ENCODE measurements at places on chromosomes 2 and 18. TPM values are rescaled to one million over a fixed set of nuclear protein-coding genes. Genes with fewer than 3 reads are reported as not detected.

Gene HOXD9
- total RNA-seq: 2.3 TPM

Gene CTLA4
- not detected for total RNA-seq

Gene CNNM3
- total RNA-seq: 6.3 TPM

Gene TAF4B
- 1.3 TPM for total RNA-seq

Gene GYPC
- 20.0 TPM for total RNA-seq

Gene C18orf32
- total RNA-seq: 32.2 TPM

Gene ONECUT2
- total RNA-seq: 0.25 TPM

Gene ZNF521
- 7.5 TPM for total RNA-seq

GRCh38 chr2:145587922-145588321, 1068.0 kb upstream of the ZEB2 start:
- no peak for DNase-seq

- no peak for DNase-seq
Measured at GRCh38 chr2:160053946-160054345, 8.5 kb downstream of the PLA2R1 start.

DNA sequence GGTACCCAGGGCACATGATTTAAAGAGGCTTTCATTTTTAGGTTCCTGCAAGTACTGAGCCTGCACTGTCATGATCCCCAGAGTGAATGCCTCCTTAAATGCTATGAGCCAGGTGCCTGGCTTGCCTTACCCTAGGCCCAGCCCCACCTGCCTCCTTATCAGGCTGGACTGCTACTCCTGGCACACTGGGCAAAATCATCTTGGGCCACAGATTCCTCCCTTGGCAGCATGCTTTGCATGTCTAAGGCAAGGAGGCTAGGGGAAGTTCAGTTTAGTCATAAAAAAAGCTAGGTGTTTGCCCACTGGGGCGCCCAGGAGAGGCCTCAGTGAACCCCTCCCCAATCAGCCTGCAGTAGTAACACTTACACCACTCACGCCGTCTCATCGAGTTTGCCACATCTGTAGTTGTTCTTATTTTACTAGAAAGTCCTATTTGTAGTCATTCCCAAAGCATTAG, 45.1 kb downstream of the LBH start:
- DNase-seq: no peak

- no peak for DNase-seq
Measured at GRCh38 chr2:39571111-39571731, 94.5 kb upstream of the TMEM178A start.

- DNase-seq: no peak
Measured at GRCh38 chr2:96870626-96871255, 861 bp upstream of the SEMA4C start.

- DNase-seq: no peak
Measured at GRCh38 chr2:122023059-122023864, 267.8 kb downstream of the TSN start.

DNA sequence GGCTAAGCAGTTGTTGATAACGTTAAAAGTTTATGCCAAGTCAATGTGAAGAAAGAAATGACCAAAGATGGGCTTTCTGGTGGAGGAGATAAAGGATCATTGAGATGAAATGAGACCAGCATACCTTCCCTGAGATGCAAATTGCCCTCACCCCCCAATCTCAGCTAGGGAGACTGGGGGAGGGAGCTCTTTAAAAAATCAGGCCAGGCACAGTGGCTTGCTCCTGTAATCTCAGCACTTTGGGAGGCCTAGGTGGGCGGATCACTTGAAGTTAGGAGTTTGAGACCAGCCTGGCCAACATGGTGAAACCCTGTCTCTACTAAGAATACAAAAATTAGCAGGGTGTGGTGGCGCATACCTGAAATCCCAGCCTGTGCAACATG, 30.9 kb upstream of the KCMF1 start:
- DNase-seq: no peak

DNA sequence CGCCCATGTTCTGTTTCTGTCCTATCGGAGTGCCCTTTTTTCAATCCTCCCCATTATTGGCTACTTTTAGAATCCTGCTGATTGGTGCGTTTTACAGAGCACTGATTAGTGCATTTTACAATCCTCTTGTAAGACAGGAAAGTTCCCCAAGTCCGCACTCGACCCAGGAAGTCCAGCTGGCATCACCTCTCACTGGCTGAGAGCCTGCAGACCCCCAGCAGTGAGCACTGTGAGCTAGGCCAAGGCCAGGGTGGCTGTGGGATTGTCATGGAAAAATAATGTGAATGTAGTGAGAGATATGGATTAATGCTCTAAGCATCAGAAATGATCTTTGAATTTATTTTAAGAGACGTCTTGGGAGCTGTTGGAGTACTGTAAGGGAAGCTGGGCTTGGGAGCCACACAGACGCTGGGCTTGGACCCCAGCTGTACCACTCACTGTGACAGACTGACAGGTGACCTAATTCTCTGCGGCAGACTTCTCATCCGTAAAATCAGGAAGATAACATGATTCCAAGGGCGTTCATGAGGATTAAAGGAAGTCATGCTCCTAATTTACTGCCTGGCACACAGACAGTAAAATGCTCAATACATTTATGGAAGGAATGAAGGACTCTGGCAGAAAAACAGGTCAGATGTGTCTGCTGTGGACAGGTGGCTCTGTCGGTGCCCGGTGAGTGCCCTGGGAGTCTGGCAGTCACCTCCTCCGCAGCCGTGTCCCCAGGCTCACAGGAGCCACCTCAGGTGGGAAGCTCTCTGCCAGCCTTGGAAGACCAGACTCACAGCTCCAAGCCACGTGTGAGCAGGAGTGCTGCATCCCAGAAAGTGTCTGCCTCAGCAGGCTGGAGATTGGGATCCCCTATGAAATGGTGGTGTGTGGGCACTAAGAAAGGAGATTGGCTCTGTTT, 105.5 kb downstream of the FAM168B start:
- DNase-seq: no peak

- DNase-seq: no peak
Measured at GRCh38 chr2:98505971-98506664, 61.5 kb downstream of the INPP4A start.

- DNase-seq: no peak
Measured at GRCh38 chr18:30889519-30890301, 152.8 kb downstream of the DSC3 start.

DNA sequence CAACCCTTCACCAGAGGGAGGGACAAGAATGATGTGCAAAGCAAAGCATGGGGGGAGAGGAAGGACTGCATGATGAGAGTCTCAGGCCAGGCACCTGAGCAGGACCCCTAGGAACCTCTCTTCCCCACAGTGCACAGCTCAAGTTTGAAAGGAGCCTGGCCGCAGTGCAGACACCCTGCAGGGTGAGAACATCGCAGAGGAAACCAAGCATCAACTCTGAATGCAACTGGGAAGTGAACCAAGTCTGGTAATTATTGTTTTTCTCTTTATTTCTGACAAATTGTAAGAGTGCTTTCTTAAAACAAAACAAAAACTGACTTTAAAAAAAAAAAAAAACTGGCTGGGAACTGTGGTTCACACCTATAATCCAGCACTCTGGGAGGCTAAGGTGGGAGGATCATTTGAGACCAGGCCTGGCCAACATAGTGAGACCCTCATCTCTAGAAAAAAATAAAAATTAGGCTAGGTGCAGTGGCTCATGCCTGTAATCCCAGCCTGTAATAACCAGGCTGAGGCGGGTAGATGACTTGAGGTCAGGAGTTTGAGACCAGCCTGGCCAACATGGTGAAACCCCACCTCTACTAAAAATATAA, 15.3 kb downstream of the NPC1 start:
- no peak for DNase-seq

- no peak for DNase-seq
Measured at GRCh38 chr2:113602869-113603466, 24.1 kb upstream of the RABL2A start.

DNA sequence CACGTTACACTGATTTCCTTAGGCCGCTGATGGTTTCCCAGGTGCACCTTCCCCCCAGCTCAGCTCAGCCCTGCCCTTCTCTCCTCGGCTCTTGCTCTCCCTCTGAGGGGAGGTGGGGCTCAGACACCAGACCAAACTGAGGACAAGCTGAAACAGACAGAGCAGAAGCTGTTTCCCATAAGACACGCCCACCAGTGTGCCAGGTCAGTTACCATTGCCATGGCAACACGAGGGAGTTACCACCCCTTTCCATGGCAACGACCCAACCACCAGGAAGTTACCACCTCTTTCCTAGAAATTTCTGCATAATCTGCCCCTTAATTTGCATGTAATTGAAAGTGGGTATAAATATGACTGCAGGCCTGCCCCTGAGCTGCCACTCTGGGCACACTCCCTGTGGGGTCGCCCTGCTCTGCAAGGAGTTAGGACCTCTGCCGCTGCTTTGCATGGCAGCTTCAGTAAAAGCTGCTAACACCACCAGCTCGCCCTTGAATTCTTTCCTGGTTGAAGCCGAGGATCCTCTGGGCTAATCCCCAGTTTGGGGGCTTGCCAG, 120.9 kb upstream of the SMIM21 start:
- DNase-seq: no peak

All from HFFc6 (cell line).